ENCODE measurements at places on chromosomes 3 and 15.

GRCh38 chr15:88752951-88753350, 50.3 kb upstream of the ACAN start:
- DNase-seq, result no peak

DNA sequence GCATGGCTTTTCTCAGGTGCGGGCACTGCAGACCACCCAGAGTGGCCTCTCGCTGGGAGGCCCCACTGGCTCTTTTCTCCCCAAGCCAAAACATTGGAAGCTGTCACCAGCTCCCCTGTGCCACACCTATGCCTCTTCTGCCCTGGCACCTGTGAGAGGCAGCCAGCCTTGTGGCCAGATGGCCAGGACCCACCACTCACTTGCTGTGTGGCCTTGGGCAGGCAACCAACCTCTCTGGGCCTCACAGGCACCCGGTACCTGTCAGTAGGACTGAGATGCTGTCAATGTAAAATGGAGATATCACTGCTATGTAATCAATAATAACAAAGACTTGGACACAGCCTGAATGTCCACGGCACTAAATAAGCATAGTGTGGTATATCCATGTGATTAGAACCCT, 36.5 kb downstream of the SRPRB start:
- DNase-seq, result no peak

DNA sequence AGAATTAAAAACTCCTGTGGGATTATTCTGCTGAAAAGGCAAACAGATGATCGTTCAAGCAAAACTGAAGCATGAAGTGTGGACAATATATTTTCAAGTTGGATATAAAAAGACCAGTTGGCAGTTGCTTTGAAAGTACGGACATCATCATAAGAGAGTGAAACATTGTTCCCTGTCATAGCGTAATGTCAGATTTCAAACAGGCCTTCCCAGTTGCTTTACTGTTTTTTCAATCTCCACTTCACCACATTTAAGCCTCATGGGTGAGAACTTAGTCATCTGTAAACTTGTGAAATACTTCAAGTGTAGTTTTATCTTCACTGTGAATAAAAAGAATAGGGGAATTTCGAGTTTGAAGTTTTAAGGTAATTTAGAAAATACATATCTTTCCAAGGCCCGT, 435.1 kb upstream of the CNTN3 start:
- DNase-seq, result no peak

- DNase-seq, result no peak
Observed at GRCh38 chr15:85869124-85869523, 74.4 kb upstream of the KLHL25 start.

GRCh38 chr3:63279005-63279841, 1.1 kb downstream of the SYNPR start:
- no peak for DNase-seq

- DNase-seq, result no peak
Observed at GRCh38 chr3:38327335-38328009, 19.1 kb upstream of the XYLB start.

GRCh38 chr3:161925749-161926360, 429.2 kb downstream of the OTOL1 start:
- no peak for DNase-seq

DNA sequence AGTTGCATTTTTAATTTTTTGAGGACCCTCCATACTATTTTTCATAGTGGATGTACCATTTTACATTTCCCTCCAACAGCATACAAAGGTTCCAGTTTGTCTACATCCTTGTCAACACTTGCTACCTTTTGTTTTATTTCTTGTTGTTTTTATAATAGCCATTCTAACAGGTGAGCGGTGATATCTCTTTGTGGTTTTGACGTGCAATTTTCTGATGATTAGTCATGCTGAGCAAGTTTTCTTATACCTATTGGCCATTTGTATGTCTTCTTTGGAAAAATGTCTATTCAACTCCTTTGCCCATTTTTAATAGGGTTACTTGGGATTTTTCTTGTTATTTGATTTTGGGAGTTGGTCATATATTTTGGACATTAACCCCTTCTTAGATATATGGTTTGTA, 187.0 kb downstream of the CDIN1 start:
- no peak for DNase-seq

- no peak for DNase-seq
Observed at GRCh38 chr3:112776000-112776399, 70.7 kb downstream of the CD200R1L start.

DNA sequence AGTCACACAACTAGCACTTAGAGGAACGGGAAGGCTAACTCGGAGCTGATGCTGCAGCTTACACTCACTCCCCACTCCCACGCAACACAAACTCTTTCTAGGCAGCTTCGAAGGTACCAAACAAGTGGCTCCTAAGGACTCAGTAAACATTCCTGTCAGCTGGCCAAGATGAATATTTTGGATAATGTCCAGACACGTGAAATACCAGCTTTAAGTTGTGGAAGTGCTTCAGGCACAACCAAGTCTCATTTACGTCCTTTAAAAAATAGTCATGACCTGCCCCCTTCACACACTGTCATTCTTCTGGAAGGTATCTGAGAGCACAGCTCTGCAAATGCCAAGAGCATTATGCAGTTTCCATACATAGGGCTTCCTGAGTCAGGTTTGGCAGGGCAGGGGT, 1005.9 kb upstream of the CFAP20DC start:
- DNase-seq, result no peak

GRCh38 chr15:100809151-100809550, 70.5 kb upstream of the ALDH1A3 start:
- no peak for DNase-seq

GRCh38 chr3:129333891-129334290, 55.2 kb downstream of the HMCES start:
- DNase-seq, result no peak

DNA sequence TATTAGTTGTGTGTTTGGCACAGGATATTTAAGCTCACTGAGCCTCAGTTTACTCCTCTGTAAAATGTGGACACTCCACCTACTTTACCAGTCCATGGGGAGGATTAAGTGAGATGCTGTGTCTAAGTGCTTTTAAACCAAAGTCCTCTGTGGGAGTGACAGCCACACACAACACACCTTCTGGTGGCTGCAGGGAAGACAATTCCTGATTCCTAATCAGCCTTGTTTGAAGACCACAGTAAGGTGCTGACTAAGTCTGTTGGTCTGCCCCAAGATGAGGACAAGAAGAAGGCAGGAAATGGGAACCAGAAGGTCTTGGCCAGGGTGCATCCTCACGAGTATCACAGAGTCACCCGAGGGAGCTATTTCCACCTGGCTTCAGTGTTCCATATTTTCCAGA, 52.3 kb downstream of the EPHB1 start:
- DNase-seq, result no peak

DNA sequence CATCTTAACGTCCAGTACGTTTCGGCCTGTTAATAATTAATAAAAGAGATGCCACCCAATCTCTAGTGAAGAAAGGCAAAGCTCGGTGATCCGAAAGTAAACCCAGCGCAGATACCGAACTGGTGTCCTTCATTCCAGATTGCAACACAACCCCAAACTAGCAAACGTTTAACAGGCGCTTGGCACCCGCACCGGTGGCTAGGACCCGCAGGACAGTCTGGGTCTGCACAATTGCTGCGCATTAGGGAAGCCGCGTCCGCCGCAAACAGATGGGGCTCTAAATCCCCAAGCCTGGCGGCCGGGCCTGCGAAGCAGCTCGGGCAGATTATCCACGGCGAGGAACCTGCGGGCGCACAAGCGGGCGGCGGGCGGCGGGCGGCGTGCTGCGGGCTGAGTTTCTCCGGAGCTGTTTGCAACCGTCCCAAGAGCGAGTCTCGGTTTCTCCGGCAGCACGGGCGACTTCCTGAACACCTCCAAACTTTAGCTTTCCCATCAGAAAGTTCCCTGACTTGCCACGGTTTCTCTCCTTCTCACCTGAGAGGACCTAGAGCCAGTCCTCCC, 112.1 kb upstream of the ICE2 start:
- peak; percentile 18 for DNase-seq

DNA sequence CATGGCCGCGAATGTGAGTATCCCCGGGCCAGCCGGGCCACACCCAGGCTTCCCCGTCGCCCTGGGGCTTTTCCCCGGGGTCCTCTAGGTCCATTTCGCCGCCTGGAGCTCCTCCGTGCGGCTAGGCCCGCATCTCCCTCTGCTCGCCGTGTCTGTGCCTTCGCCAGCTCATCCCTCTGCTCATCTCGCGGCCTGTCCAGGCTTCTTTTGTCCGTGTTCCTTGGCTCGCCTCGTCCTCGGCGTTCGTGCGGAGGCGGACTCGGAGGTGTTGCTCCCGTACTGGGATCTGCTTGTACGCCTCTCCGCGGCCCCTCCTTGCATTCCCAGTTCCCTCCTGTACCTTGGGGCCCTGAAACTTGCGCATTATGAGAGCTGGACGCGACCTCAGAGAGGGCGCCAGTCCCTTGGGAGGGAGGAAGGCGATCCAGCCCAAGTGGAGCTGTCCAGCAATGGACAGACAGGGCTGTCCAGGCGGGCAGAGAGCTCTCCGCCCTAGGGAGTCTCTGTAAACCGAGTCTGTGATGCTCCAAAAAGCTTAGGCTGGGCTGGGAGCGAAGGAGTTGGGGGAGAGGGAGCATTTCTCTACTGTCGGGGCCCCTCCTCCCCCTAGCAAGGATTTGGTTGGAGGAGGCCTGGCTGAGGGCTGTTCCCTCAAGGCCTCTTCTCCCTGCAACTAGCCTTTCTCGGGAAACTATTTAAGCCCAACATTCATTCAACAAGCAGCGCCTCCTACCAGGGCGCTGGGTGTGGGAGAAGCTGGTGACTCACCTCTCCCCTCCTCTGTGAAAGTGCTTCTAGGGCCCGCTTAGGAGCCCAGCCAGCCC, 553 bp downstream of the TMEM43 start:
- peak; percentile 70 for DNase-seq

DNA sequence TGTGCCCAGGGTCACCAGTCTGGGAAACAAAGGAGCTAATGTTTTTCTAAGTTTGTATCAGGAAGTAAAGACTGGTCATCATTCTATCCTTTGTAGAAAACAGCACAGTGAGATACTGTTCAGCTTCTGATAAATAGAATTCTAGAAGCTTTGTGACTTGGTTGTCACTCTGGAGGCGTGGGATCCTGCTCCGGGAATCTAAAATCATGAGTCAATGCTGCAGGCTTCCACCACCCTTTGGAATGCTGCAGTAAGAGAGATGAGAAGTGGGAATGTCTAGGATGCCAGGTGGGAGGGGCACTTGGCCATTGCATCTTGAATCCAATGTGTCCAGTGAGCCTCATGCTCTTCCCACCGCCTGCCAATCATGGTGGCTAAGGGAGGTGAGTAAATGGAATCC, 40.9 kb downstream of the SAMMSON start:
- no peak for DNase-seq

GRCh38 chr15:82168296-82168695, 94.2 kb downstream of the EFL1 start:
- DNase-seq, result no peak

GRCh38 chr15:97729270-97729669, 231.2 kb upstream of the ARRDC4 start:
- DNase-seq, result no peak

DNA sequence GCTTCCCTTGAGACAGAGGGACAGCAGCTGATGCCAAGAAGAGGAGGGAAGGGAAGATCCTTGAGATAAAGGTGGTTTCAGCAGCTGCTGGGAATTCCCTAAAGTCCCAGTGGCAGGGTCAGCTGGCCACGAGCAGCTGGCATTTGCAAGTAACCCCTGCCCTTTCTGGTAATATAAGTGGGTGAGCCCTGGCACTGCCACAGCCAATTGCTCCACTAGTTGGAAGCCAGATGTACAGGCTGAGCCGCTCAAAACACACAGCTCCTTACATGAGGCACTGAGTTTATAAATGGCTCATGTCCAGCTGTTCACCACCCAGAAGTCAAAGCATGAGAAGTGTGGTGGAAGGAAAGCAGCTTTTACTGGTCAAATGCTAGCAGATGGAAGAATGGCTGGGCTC, 35.4 kb downstream of the PRR20G start:
- no peak for DNase-seq

- DNase-seq, result no peak
Observed at GRCh38 chr3:157769378-157769777, 266.2 kb upstream of the VEPH1 start.

DNA sequence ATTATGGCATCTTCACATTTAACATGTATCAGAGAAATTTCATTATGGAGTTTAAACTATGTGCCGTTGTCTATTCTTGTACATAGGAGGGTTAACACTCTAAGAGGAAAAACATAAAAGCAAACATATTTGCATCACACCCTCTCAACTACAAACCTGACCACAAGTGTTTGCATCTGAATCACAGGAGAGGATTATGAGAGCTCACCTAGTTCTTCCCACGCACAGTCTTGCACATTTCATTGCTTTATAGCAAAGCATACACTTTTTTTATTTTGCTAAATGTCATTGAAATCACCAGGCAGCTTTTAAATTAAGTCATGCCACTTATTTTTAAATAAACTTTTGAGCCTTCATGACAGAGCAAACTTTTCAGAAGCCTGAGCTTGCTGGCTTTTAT, 12.5 kb downstream of the TRAT1 start:
- no peak for DNase-seq

- DNase-seq, result no peak
Observed at GRCh38 chr3:17055374-17056276, 170.9 kb downstream of the PLCL2 start.

- no peak for DNase-seq
Observed at GRCh38 chr3:182973047-182973446, 7.3 kb downstream of the DCUN1D1 start.

GRCh38 chr3:16816048-16816780, 68.5 kb upstream of the PLCL2 start:
- DNase-seq, result no peak

DNA sequence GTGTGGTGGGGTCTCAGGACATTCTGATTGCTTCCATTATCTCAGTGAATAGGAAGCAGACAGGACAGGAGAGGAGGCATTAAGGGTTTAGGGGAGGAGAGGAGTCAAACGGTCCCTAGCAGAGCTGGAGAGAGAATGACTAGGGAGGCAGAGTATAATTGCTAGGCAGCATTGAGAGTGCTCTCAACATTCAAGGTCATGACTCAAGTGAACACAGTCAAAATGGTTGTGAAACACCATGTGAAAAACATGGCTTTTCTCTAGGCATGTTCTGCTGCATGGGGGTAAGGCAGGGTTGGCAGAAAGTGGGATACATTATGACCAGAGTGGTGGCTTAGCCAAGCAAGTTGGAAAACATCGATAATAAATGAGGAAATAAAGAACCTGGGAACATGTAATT, 19.5 kb upstream of the HRH1 start:
- DNase-seq, result no peak

DNA sequence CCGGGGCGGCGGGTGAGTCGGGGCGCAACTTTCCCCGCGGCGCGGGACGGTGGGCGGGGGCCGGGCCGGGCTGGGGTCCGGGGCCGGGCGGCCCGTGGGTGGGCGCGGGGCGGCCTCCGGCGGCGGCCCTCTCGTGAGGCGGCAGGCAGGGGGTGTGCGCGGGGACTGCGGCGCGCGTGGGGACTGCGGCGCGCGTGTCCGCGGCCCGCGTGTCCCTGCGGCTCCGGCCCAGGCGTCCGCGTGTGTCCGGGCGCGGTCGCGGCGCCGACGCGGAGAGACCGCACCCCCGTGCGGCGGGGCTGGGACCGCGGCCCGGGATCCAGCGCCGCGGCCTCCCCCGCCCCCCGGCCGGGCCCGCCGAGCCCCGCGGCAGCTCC, 349 bp downstream of the PLXNA1 start:
- no peak for DNase-seq

Data from 8988T (cell line).